ENCODE measurements at places on chromosomes 16 and 17. TPM values are rescaled to one million over a fixed set of nuclear protein-coding genes. Genes with fewer than 3 reads are reported as not detected.

The FOXF1 gene
- not detected for total RNA-seq

The SMIM22 gene
- not detected for total RNA-seq

The RAB11FIP4 gene
- 33.1 TPM for total RNA-seq

The NPIPB9 gene
- 5.2 TPM for total RNA-seq

The FZD2 gene
- total RNA-seq = not detected

The CD68 gene
- 8.0 TPM for total RNA-seq

The CCT6B gene
- 1.1 TPM for total RNA-seq

The CCDC102A gene
- total RNA-seq = 11.9 TPM

The FOXL1 gene
- not detected for total RNA-seq

The MRC2 gene
- total RNA-seq = 0.59 TPM

The TBX2 gene
- total RNA-seq = not detected

All from T-helper 1 cell treated with Interleukin-12 subunit alpha and Interleukin-12 subunit beta and Interleukin-4 antibody, amounts not matched to agents 30 ng/mL and 1 ng/mL, for 36 hours (primary cell).